ENCODE measurements at places on chromosomes 1 and 21. TPM values are rescaled to one million over a fixed set of nuclear protein-coding genes. Genes with fewer than 3 reads are reported as not detected.

The CRNN gene
- not detected for total RNA-seq

DNA sequence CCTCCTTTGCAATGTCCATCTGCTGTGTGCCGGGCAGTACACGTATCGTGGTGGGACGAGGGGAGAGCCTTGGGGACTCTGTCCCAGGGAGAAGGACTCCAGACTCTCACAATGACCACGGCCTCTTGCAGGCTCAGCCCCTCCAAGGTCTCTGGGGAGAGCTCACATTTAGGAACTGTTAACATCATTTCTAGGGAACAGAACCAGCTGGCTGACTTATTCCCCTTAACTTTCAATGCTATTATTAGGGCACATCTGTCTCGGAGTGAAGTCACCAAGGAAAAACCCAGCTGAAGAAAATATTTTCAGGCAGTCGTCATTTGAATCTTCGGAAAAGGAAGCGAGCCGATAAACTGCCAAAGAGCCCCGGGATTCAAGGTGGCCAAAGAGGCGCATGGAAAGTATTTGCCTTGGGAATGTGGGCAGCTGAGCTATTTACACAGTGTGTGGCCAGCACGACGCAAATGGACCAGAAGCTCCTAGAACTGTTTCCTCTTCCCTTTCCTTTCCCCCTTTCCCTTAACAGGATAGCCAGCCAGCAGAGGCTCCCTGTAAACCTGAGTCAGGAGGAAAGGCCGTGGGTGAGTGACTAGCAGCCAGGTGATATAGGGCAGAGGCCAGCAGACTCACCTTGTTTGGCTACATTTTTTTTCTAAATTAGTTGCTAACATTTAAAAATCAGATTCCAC, 74.5 kb downstream of the ITPKB start:
- peak overlapping the region; percentile 56 for H3K4me3 ChIP-seq
- peaks cover 57% of the 10 kb centered on the region for H3K36me3 ChIP-seq
- peaks cover 97% of the 10 kb centered on the region for H3K4me1 ChIP-seq
- DNase-seq: no peak
- no peaks in the 10 kb centered on the region for H3K27me3 ChIP-seq

DNA sequence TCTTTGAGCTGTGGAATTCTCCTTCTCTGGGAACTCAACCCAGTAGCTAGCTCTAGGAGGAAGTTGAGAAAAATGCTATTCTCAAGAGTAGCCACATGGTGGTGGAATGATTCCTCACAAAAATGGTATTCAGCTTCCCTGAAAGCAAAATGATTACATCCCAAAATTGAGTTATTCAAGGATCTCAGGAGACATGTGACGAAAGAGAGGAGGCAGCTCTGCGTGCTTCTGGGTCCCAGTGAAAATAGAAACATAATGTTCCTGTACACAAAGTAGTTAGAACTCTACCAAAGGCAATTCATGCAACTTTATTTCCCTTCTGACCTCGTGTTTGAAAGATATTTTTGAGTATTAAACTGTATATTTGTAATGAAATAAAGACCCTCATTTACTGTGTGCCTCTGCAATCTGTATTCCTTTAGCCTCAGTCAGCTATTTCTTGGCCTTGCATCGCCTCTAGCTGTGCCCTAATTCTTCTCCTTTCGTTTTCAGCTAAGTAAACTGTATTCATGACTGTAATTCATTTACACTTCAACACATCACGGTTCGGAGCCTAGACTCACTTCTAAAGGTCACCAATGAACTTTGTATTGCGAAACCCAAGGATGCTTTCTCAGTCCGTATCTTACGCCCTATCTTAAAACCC, 167.3 kb downstream of the FASLG start:
- DNase-seq: no peak
- H3K4me3 ChIP-seq: no peak overlapping the region
- H3K36me3 ChIP-seq: no peaks in the 10 kb centered on the region
- no peaks in the 10 kb centered on the region for H3K27me3 ChIP-seq
- peaks cover 2% of the 10 kb centered on the region for H3K4me1 ChIP-seq

DNA sequence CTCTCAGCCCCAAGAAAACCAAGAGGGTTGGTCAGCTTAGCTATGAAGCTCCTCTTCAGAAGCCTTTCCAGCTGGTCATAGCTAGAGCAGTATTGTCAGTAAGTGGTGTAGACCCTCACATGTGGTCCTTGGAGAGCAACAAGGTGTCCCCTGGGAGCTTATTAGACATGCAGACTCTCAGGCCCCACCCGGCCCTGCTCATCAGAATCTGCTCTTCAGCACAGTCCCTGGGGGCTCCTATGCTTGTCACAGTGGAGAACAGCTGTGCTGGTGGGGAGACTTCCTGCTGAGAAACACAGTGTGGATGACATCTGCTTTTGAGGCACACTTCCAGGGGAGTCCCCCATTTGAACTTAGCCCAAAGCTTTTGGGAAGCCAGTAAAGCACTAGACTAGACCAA, 21.9 kb upstream of the NEK2 start:
- H3K4me3 ChIP-seq: peak overlapping the region; percentile 67
- no peaks in the 10 kb centered on the region for H3K36me3 ChIP-seq
- peak; percentile 59 for DNase-seq
- H3K27me3 ChIP-seq: peaks cover 3% of the 10 kb centered on the region

DNA sequence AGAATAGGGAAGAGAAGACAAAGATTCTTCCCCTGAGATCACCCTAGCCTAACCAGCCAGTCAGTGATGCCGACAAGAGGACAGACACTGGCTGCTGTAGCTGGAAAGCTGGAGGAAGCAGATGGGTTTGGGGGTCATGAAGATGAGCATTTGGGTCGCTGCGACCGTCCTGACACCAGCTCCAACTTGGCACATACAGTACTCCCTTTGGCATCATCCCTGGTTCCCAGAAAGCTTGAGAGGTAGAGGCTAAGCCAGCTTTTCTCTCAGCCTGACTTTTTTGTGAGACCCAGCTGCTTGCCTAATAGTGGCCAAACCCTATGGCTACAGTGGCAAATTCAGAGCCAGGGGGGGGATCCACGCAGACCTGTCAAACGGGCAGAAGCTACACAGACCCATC, 43.0 kb upstream of the IKBKE start:
- no peak overlapping the region for H3K27ac ChIP-seq
- H3K4me1 ChIP-seq: no peaks in the 10 kb centered on the region
- no peak overlapping the region for H3K4me3 ChIP-seq

All from activated B cell treated with CpG ODN at 0.5 μM for 24 hours (primary cell).